ENCODE measurements at places on chromosomes 1 and 21.

GRCh38 chr1:246949956-246950355 is 18.2 kb upstream of the AHCTF1 start:
- DNase-seq, result no peak

GRCh38 chr1:66695116-66695515 is 57.1 kb upstream of the DYNLT5 start:
- DNase-seq, result peak; percentile 14

DNA sequence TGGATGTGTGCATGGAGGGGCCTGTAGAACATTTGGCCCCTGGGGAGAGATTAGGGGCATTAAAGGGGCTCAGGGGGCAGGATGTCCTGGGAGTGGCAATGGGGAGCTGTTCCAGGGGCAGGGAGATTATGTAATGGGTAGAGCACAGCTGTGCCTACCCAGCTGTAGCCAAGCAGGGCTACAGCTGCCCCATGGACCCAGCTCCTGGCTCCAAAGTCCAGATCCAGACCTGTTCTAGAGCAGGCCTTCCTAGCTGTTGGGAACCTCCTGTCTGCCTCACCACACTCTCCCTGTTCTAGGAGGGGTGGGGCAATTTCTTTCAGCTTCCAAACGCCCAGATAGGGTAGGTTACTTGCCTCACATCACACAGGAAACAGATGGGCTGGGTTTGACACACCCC is 5.6 kb downstream of the RPS6KA1 start:
- DNase-seq, result no peak

DNA sequence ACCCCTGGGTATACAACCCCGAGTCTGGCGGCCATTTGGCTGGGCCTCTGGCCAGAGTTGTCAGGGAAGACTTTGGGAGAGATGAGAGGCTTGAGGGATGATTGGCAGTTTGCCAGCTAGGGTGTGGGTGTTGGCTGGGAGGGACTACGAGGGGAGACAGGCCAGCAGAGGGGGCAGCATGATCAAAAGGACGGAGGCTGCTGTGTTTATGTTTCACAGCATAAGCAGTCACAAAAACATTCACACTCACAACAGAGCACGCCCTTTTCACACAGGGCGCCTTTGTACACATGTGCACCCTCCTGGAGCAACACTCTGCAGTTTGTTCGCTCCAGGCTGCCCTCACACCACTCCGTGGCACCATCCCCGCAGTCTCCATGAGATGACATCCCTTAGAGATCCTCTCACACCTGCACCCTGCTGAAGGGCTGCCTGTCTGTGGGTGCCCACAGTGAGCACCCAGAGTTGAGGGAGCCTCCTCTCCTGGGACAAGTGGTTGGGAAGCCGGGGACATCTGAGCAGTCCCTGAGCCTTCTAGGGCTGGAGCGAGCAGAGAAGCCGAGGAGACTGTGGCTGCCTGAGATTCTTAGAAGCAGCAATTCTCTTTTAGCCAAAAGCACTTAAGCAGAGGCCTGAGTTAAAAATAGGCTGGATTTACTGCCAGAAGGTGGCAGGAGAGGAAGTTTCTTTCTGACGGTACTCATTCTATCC is 15.4 kb downstream of the EFNA3 start:
- peak; percentile 77 for DNase-seq

DNA sequence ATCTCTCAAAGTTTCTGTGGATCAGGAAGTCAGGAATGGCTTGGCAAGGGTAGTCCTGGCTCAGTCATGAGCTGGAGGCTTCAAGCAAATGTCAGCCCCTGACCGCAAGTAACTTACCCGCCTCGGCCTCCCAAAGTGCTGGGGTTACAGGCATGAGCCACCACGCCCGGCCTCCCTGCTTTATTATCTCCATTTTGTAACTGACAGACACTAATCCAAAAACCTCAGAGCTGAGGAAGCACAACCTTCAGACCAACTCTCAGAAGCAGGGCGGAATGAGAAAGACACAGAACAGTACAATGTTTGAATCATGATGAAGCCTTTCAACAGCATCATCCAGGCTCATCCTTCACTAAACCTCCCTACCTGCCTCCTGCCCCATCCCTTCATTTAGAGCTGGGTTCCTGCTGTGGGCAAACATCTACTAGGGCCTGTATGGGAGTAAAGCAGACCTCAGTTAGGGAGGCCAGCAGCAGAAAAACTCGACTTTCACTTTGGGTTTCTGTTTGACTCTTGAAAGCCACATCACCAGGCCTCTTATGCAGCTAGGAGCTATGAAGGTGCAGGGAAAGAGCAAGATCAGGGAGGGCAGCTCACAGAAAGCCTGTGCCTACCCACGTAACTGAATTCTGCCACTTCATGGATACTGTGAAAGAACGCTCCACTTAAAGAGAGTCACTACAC is 84.4 kb upstream of the RAB4A start:
- no peak for DNase-seq

GRCh38 chr1:235205687-235206086 is 44.6 kb upstream of the RBM34 start:
- no peak for DNase-seq

GRCh38 chr21:32173121-32173724 is 105.6 kb downstream of the MIS18A start:
- DNase-seq, result no peak

- no peak for DNase-seq
Measured at GRCh38 chr1:36715797-36716196, 233.1 kb upstream of the CSF3R start.

DNA sequence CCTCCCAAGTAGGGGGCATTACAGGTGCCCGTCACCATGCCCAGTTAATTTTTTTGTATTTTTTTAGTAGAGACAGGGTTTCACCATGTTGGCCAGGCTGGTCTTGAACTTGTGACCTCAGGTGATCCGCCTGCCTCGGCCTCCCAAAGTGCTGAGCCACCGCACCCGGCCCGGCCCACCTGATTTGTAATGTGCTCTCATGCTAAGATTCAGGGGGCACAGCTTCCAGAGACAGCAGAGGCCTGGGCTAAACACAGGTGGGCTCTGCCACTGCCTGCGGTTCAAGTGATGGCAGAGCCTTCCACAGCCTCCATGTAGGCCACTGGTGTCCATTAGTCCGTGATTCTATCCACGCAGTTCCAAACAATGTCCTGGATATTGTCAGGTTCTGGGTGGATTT is 98.4 kb downstream of the PDE9A start:
- no peak for DNase-seq

GRCh38 chr1:33378976-33379375 is 51.9 kb downstream of the PHC2 start:
- peak; percentile 7 for DNase-seq

- DNase-seq, result no peak
Measured at GRCh38 chr1:64834734-64835133, 89.9 kb downstream of the RAVER2 start.

DNA sequence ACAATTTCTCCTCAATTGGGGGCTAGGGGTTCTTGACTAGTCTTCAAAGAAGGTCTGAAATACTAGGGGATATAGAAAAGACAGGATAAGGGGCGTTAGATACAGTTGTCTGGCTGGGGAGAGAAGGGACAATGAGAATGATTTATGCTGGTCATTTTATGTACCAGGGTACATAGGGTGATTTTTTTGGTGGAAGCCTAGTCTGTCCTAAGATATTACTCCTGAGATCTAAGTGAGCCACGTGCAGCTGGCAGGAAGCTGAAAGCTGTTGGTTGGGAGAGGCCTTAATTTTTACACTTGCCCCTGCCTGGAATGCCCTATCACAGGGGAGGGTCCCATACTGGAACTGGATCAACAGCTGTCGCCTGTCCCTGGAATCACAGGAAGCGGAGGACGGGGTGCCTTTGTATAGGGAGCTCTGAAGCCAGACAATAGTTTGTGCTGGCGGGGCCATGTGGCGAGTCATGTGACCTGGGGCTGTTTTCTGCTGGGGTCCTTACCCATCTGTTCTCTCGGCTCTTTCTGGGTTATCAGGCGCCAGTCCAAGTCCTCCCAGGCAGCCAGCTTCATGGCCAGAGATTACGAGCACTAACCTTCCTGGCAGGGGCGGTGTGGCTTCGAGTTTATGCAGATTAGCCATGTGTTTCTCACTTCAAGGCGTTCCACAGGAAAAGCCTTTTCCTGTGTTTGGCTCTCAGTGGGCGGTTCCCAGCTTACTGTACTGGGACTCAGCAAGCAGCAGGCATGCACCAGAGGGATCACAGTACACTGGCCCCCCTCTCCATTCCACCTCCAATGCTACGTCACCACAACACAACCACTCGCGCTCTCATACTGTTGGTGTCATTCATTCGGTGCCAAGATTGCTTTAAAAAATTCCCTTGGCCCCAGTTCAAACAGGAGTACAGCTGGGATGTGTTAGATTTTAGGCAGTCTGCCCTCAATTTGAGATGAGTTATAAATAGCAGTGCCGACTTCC is 27.5 kb downstream of the ARID1A start:
- DNase-seq, result peak; percentile 99

- no peak for DNase-seq
Measured at GRCh38 chr21:16594191-16594590, 864.4 kb downstream of the USP25 start.

GRCh38 chr1:224196813-224197600 is 14.0 kb downstream of the DEGS1 start:
- DNase-seq, result peak; percentile 17

- DNase-seq, result no peak
Measured at GRCh38 chr1:153556348-153556747, 7.3 kb upstream of the S100A3 start.

DNA sequence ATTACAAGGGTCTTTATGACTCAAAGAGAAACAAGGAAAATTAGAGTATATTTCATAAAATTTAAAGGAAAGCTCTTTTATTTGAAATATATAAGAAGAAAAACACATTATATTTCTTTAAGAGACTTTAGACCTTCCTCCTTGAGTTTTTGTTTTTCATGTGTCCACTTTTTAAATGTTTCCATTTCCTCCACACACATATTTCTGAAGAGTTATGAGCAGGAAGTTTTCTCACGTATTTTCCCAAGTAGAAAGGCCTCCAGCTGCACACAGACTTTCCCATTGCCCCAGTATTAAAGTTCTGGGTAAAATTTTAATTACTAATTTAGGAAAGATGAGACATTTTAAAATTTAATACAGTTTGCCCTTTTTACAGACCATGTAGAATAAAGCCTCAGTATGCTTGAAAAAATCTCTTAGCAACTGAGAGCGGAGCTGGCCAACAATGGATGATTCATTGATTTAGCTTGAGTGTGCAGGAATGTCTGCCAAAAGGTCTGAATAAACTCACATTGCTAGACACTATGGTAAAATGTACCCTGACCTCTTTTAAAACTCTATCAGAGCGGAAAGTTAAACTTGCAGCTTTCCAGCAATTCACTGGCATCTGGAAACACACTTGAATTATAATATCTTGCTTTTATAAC is 57.9 kb downstream of the DDAH1 start:
- DNase-seq, result no peak

GRCh38 chr1:40449684-40450494 is at the start of gene ZFP69B:
TSS of gene ZFP69B (plus strand) at chr1:40450476. CDS start at chr1:40450962, 486 bp downstream.
- DNase-seq, result peak; percentile 92

DNA sequence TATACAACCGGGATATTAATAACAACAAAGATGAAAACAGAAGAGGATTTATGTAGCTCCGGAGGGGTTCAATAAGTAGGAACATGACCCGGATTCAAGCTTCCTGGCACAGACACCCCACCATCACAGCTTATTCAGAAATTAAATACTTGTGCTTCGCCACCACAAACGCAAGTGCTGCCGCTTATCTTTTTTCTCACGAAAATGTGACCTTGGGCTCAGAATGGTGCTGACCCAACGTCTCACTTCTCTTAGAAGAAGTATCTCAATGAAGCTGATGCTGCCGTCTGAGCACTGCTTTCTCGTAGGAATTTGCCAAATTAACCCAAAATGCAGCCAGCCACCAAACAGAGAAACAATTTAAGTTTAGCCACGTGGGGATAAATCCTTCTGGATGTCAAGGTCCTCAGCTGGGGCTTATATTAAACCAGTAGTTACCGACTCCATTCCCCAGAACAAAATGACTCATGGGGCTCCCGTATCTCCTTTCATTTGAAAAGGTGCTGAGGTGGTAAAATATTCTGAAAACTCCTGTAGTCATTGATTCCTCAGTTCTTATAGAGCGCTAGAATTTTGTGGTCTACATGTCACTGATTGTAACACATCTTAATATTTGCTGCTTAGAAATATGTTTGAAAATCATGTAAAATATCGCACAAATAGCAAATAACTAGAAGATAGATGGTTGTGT is 466.7 kb downstream of the SMYD3 start:
- no peak for DNase-seq

DNA sequence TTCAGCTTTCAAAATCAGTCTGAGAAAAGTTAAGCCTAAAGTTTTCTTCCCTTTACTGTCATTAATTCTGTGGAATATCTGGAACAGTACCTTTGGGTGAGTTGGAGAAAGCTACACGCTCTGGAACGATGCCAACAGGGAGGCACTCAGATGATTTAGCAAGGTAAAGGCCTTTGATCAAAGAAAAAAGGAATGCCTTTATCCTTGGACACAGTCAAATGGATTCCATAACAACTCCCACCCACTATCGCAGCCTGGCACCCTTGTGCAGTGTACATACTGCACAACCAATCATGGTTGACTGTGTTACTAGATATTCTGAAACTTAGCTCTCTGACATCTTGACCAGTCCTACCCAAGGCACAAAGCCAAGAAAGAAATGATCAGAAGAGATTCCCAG is 218.7 kb downstream of the PATJ start:
- no peak for DNase-seq

DNA sequence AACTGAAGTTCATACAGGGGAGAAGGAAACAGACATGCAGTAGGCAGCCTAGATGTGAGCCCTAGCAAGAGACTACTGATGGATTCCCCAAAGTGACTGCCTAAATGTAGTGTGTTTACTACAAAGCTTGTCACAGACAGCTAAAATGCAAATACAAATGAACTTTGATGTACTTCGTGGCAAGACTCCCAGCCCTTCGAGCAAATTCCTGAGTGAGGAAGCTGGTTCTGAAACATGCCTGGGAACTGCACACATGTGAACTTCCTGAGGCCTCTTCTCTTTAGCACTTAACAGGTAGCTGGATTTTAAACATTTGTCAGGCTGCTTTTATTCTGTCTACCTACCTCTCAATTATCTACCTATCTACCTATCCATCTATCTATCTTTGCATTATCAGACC is 6.7 kb upstream of the IRF2BP2 start:
- no peak for DNase-seq

DNA sequence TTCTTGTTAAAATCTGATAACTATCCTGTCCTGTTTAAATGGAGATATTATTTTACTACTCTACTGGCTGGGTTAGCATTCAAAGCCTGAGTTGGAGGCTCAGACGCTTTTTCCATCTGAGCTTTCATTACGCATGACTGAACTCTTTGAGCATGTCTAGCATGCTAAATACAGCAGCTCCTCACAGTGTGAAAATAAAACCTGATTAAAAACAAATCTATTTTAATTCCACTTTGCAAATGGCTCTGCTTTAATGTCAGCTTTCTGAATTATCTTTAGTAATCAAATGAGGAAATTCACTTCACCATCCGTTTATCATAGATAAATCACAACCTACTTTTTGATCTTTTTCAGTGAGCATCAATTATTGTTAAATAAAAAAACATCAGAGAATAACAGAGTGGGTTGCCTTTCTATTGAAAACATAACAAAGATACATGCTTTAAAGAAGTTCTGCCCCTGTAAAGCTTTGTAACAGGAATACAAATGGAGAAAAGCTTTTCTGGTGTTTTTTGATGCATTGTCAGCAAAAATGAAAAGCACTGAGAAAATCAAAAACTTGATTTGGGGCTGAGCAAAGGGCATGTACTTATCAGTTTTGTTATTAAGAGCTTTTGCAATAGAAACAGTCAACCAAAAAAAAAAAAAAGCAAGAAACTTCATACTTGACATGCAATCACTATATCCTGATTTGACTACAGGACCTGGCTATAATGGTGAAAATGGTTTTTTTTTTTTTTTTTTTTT is 3.5 kb upstream of the SPEN start:
- peak; percentile 62 for DNase-seq

- DNase-seq, result peak; percentile 16
Measured at GRCh38 chr1:212518188-212519054, 85.7 kb downstream of the NENF start.
